ENCODE measurements at places on chromosomes 3 and 15.

DNA sequence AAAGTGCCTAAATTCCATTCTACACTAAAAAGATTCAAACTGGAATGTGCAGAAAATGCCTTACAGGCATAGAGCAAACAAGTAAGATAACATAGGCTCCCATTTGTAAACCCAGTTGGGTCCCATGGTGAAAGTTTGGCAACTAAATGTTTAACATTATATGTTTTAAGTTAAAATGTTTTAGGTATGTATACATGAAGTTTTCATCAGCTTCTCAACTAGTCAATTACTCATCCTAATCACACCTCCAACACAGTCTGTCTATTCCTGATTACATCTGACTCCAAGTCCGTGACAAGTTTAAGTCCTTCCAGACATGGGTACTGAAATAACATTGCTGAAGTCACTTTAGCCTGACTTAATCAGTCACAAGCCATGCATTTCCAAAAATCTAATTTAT lies 25.0 kb downstream of the MYLK start:
- no peak for DNase-seq

DNA sequence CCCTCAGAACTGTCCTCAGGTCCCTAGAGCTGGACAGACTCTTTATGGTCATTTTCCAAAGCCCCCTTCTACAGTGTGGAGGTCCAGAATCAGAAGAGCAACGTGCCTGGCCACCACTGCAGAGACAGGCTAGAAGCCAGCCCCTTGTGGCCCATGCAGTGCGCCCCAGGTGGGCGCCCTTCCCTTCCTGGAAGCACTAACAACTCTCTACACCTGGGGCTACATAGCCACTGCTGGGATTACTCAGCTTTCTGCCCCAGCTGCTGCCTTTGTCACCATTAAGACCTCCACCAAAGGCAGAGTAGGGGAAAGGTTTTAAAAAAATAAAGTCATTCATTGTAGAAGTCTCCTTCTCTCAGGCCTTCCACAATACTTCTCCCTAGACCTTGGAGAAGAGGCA lies 2.3 kb downstream of the RASGRP1 start:
- DNase-seq, result no peak

DNA sequence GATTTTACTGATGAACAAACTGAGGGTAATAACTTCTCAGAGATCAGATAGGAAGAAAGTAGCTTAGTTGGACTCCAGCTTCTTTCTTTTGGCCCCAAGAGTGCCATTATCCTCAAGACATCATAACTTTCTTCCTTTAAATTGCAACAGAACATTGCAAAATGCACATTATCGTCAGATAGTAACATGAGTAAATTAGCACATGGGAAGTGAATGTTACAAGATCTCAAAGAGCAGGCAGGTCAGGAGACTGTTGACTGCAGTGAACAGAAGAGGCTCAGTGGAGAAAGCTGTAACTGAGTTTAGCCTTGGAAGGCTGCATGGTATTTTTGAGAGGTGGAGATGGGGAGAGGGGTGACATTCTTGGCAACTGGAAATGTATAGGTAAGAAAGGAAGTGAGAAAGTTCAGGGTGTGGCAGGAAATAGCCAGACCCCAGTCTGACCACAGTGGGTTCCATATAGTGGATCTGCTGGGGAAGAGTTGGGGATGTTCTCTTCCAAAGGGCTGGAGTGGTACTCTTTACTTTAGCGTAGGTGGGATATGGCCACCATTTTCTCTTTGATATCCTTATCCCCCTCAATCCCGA lies 307.7 kb downstream of the RPLP1 start:
- DNase-seq, result no peak

GRCh38 chr3:58034738-58035523 lies 26.7 kb downstream of the FLNB start:
- DNase-seq, result peak; percentile 18

DNA sequence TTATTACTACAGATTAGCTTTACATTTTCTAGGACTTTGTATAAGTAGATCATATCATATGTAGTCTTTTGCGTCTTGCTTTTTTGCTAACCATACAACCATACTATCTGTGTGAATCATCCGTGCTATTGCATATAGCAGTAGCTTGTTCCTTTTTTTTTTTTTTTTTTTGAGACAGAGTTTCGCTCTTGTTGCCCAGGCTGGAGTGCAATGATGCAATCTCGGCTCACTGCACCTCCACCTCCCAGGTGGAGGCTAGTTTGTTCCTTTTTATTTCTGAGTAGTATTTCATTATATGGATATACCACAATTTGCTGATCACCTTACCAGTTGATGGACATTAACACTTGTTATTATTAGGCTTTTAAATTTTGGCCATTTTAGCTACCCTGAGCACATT lies 54.5 kb upstream of the TBL1XR1 start:
- no peak for DNase-seq

GRCh38 chr15:50377867-50378751 lies 23.1 kb upstream of the GABPB1 start:
- DNase-seq, result no peak

DNA sequence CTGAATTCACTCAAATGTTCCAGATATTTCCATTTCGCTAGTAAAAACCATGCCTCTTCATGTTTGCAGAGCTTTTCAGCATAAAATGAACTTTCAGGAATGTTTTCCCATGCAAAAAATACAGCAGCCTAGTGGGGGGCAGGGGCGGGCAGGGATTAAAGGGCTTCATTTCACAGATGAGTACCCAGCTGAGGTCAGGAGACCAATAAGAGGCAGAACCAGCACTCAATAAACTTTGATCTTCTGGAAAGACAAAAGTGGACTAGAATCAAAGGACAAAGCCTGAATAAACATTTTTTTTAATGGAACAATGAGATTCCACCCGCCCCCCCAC lies 8.0 kb downstream of the KLHL25 start:
- no peak for DNase-seq

- no peak for DNase-seq
Measured at GRCh38 chr15:80019168-80019745, 40.2 kb upstream of the ZFAND6 start.

DNA sequence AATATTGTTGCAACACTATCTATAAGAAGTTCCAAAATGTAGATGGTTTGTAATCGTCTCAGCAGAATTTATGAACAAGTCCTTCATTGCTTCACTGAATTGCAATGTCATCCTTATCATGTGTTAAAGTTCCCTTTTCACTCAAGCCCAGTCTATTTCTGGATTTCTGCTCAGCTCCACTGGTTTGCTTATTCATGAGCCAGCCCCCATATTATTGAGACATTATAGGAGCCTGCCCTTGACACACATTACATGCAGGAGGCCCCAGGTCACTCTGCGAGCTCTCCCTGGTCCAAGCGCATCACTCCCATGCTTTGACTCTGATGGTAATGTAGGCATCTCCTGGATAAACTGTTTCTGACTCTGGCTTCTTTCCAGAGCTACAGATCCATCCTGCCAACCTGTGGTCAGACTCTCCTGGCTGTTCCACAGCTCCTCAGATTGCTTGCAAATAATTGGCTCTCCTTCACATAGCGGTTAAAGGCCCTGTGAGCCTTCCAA lies 56.9 kb downstream of the ABTB1 start:
- DNase-seq, result no peak

- DNase-seq, result no peak
Measured at GRCh38 chr3:12869035-12869621, 27.8 kb upstream of the RPL32 start.

GRCh38 chr3:16907243-16907642 lies 22.5 kb downstream of the PLCL2 start:
- no peak for DNase-seq

DNA sequence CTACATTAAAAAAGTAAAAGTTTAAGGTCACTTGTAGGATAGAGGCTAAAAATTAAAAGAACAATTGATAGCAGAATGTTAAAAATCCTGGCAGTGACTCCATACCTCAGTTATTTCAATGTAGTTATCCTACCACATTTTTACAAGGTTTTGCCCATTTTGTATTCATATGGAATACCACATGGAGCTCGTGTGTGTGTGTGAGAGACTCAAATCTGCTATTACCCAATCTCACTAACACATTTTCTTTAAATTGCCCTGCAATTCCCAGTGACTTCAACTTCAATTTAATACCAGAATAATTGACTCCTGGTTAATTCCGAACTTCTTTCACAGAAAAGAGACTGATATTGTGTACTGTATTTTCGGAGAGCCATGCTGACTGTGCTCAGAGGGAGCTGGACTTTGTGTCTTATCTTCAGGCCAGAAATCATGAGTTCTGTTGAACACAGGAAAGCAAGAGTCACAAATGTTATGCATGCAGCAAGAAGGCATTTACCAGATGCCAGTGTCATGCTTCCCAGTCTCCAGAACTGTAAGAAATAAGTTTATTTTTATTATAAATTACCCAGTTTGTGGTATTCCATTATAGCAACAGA lies 529.0 kb upstream of the NECTIN3 start:
- DNase-seq, result no peak

GRCh38 chr3:177960722-177961121 lies 575.5 kb upstream of the KCNMB2 start:
- DNase-seq, result no peak

DNA sequence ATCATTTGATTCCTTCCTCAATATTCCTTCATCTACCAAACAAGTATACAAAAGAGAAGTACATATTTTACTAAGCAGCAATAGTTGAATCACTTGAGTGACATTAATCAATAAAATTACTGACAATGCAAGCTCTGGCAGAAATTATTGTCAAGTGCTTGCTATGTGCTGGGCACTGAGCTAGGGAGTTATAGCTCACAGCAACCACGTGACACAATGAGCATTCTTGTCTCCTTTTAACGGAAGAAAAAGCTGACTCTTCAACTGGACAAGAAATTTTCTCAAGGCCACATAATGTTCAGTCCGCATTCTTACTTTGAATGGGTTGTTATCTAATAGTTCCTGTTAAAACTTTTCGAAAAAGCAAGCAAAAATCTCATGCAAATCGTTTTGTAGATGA lies 500.1 kb downstream of the PYDC2 start:
- DNase-seq, result no peak
